ENCODE measurements at places on chromosomes 7 and 10. TPM values are rescaled to one million over a fixed set of nuclear protein-coding genes. Genes with fewer than 3 reads are reported as not detected.

Gene MXI1
- total RNA-seq: 27.6 TPM

Gene ARHGAP12
- 43.5 TPM for total RNA-seq

- DNase-seq: no peak
Observed at GRCh38 chr7:40008223-40008815, 58.3 kb downstream of the CDK13 start.

- DNase-seq: no peak
Observed at GRCh38 chr10:86164174-86164774, 202.3 kb downstream of the GRID1 start.

DNA sequence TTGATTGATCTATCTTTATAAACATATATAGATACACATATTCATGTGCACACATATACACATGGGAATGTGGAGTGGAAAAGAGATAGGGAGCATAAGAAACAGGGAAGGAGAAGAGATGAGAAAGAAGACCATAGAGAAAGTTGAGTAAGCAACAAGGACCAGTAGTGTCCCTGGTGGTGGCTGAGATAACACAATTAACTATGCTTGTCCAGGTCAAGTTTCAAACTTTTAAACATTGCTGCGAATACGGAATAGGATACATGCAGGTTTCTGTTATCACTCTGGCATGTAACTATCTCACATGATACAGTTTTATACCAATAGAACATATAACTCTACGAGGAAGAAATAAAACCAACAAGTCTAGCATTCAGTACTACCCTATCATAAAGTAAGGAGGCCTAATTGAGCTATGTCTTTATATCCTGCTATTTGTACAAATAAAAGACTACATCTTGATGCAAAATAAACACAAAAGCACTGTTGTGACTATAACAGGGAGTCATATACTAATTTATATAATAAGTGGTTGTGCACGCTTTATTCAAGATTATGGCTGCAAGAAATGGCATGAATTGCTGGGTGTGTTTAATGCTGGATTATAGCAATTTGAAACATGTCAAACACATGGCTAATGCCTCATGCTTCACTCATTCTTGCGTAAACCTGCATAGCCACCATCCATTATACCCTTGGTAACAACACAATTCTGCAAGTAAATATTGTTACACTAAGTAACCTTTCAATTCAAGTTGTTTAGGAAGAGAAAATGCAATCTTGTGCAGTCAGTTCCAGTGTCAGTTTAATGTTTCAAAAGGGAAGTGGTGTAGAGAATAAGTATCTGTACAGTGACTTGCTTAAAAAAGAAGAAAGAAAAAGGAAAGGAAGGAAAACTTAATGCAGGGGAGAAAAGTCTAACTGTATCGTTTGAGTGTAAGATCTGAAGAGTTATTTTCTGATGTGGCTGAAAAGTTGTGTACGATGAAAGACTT is 8.2 kb downstream of the FOXP2 start:
- DNase-seq: no peak

DNA sequence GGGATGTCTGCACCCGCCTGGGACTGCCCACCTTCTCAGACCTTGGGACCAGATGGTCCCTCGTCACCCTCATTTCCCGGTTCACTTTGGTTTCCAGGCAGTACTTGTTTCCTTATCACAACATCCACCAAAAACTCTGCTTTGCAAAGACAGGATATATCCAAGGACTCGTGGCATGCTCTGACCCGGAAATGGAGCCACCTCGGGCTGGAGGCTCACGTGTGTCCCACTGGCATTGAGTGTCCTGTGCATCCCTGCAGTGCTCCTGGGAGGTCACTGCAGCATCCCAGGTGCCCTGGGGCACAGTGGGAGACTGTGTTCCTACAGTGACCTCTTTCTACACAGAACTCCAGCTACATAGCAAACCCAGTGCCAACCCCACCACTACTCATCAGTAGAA is 611.9 kb upstream of the FOXK1 start:
- DNase-seq: no peak

DNA sequence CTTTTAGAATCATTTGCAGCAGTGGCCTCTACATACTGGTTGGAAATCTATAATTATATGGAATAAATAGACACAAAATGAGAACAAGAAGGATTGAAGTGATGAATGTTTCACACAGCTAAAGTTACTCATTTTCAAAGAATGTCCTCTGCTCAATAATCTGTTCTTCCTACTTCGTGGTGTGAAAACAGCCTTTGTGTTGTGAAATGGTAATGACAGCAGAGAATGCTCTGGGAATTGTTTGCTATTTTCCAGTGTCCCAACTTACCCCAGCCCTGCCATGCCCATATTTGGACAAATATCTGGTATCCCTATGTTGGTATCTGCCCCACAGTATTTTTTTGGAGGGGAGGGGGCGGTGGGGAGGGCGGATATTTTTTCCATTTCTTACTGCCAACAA is 130.4 kb downstream of the GLI3 start:
- no peak for DNase-seq

DNA sequence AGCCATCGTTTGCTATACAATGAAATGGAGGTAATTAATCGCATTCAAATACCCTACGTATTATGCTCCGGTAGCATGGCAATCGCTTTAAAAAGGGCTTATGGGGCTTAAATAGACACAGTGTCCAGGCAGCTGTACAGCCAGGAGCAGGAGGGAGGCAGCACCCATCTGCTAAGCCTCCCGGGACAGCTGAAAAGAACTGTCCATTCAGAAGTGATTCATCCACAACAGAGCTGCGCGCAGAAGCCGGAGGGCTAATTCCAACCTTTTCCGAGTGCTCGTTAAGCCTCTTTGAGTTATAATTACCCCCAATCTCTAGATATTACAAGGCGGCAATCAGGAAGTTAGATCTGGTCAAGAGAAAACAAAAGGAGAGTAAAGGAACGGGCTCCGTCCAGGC is 58.3 kb downstream of the DPYSL4 start:
- DNase-seq: no peak

DNA sequence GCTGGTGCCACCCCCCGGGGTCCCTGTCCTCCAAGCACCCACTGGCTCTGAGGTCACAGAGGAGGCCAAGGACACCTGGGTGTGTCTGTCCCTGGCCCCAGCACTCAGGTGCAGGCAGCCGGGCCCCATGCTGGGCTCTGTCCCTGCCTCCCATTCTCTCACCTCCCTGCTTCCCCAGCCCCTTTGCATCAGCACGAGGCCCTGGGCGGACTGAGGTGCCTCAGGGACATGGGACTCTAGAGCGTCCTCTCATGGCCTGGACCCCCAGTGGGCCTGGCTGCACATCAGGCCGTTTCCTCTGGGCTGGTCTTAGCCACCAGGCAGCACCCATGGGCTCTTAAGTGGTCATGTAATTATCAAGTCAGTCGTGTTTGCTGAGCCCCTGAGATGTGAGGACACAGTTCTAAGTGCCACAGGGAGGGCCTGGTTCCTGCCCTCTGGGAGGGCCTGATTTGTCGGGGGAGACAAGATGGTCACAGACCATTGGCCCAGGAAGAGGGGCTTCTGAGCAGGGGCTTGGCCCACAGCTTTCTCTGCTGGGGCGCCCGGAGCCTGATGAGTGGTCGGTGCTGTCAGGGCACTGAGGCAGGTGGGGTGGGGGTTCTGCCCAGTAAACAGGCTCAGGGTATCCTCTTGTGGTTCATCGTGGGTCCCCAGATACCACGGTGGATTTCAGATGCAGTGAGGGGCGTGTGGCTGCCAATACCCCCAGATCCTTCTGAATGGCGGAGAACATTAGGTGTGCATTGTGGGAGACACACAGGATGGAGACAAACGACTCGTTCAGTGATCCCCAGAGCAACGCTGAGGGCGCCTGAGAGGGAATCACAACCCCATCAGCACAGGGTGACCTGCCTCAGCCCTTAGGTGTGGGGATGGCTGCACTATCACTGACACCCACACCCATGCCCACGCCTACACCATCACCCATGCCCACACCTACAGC is 152.5 kb downstream of the WDR37 start:
- no peak for DNase-seq

GRCh38 chr10:76543655-76544054 is 1094.0 kb downstream of the KCNMA1 start:
- DNase-seq: no peak

- DNase-seq: no peak
Observed at GRCh38 chr10:73814896-73815718, 3.7 kb upstream of the NDST2 start.

- DNase-seq: no peak
Observed at GRCh38 chr7:69122953-69123352, 475.3 kb upstream of the AUTS2 start.

DNA sequence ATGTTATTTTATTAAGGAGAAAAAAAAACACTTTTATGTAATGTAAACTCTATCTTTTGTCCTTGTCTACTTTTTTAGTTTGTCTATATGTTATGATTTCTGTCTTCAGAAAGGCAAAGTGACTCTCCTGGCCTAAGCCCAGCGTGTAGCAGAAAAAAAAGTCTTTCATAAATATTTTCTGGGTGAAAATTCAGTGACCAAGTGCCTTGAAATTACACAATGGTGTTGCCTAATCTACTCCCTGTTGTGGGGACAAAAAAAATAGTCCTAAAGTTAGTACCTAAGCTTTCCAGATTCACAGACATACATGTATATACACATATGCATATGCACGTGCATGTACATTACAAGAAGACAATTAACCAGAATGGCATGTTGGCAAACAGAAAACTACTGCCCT is 1257.8 kb upstream of the SORCS1 start:
- DNase-seq: no peak

Gene MYL10
- total RNA-seq: not detected

- no peak for DNase-seq
Observed at GRCh38 chr7:117616694-117617093, 136.9 kb downstream of the CFTR start.

Gene SFR1
- 7.1 TPM for total RNA-seq

Gene ASB4
- total RNA-seq: not detected

Gene GIMAP2
- not detected for total RNA-seq

GRCh38 chr7:22821702-22822485 is 755 bp downstream of the TOMM7 start:
- no peak for DNase-seq

DNA sequence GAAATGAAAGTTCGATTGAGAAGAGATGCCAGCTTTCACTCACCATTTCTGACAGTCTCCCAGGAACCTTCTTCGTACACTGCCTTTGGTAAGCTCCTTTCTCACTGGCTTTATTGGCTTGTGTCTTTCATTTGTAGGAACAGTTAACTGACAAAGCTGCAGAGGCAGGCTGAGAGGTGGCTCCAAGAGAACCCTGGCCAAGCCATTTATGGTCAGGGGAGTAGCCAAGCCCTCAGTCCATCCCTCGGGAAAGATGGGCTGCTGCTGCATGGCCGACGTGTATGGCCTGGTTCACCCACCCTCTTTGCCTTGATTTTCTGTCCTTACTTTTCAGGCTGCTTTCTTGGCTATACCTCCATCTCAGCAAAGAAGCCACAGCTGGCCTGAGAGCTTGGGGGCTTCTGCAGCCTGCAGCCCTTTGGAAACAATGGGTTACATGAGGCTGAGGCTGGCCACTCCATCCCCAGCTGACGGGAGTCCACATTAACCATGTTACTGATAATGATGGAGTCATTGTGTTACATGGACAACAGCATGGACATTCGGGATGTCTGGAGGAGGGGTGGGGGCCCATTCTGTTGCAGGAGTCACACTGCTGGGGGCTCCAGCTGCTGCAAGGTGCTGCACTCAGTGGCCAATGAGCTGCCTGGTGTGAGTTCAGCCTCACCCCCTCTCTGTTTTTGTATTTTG is at the start of gene OPALIN:
OPALIN (minus strand) TSS at position 152 of the 690 bp plus-strand sequence; CDS start at position 46, 106 bp downstream.
- no peak for DNase-seq

DNA sequence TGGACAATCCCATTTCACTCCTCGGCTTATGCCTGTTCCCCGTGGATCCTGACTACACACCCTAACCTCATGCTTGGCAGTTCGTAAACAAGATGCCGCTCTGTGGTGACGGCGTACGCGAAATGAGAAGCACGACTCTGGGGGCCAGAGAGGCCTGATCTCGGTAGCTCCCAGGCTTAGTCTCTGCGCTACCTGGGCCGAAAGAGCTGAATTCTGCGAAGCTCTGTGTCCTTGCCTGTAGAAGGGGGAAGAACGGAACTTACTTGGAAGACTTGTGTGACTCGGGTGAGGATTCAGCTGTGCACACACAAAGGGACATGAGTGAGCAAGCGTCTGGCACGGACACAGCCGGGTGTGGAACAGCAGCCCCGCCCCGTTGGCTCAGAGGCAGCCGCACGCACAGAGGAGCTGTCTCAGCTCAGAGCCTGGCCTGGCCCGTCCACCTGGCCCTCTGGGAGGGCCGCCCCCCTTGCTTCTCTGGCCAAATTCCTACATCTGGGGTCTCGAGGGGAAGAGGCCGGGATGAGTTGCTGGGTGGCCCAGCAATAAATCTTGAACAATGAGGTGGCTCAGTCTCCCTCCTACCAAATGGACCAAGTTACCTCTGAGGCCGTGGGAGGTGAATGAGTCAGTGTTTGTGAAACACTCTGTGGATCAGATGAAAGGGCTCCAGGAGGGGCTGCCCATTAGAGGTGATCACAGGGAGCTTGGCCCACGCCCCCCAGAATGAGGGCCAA is 83.8 kb downstream of the PDGFA start:
- no peak for DNase-seq

- no peak for DNase-seq
Observed at GRCh38 chr7:29485339-29486190, 78.1 kb upstream of the PRR15 start.

Gene PRSS37
- not detected for total RNA-seq

GRCh38 chr7:28316489-28316888 is 95.8 kb upstream of the CREB5 start:
- no peak for DNase-seq

Gene PRPS1L1
- not detected for total RNA-seq

- DNase-seq: no peak
Observed at GRCh38 chr10:117960345-117960935, 86.3 kb downstream of the RAB11FIP2 start.

Gene MAPK8
- total RNA-seq: 69.7 TPM

Gene MYO1G
- total RNA-seq: 0.67 TPM

GRCh38 chr7:76121044-76121443 is 73.1 kb downstream of the MDH2 start:
- no peak for DNase-seq

Gene DLG5
- 149 TPM for total RNA-seq

- no peak for DNase-seq
Observed at GRCh38 chr7:44665531-44666213, 59.2 kb downstream of the OGDH start.

- DNase-seq: no peak
Observed at GRCh38 chr7:52506325-52506724, 529.1 kb upstream of the POM121L12 start.

DNA sequence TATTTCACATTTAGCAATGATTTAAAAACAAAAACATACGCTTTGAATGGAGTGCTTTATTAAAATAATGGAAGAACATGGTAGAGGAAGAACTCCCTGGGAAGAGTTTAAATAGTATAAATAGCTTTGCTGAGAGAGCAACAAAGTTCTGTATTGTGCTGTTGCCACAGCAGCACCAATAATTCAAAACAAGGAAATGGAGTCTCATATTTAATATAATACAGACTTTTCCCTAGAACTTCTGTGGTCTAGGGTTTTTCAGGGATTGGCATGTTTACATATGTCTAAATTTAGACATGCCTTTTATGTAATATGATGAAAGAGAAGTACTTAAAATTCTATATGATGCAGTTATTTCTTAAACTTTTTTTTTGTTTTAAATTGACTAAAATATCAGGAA is 217.2 kb upstream of the HDAC9 start:
- DNase-seq: no peak

- DNase-seq: no peak
Observed at GRCh38 chr10:133176546-133176945, 16.5 kb downstream of the KNDC1 start.

- DNase-seq: no peak
Observed at GRCh38 chr10:82778908-82779307, 903.9 kb downstream of the NRG3 start.

Gene CUBN
- 0.98 TPM for total RNA-seq
